SJSA1 (cell line): ENCODE measurements at places on chromosomes 11 and 22.

DNA sequence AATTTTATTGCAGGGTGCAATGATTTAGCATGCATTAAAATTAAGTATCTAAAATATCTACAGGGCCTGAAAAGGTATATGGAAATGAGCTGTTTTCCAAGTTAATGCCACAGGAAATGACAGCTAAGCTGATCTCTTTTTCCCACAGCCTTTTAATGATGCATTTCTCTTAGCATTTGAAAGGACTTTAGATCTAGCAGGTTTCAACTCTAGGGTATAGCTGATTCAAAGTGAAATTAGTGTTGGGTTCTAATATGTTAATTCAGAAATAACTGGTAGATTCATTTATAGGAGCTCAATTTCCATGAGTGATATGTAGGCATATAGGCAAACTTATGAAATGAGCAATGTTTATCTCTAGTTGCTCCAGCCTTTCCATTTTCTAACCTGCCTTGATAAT lies 274.2 kb downstream of the CASP12 start:
- DNase-seq = no peak

DNA sequence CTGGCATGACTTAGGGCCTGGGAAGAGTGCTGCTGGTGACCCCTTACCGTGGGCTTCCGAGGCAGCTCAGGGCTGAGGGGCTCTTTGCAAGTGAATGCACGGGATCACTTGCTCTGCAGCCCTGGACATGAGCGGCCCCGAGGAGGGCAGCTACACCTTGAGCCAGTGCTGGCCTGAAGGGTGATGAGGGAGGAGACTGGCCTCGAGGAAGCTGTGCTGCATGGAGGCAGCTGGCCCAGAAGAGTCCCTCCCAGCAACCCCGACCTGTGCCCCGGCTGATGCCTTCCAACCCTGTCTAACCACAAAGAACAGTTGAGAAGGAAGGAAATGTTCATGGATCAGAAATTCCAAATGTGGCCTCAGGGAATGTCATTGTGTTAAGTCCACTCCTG lies 45.2 kb downstream of the TBX1 start:
- DNase-seq = no peak

- no peak for DNase-seq
These were observed 138.0 kb upstream of the POU2AF2 start for GRCh38 chr11:111107501-111107900.

DNA sequence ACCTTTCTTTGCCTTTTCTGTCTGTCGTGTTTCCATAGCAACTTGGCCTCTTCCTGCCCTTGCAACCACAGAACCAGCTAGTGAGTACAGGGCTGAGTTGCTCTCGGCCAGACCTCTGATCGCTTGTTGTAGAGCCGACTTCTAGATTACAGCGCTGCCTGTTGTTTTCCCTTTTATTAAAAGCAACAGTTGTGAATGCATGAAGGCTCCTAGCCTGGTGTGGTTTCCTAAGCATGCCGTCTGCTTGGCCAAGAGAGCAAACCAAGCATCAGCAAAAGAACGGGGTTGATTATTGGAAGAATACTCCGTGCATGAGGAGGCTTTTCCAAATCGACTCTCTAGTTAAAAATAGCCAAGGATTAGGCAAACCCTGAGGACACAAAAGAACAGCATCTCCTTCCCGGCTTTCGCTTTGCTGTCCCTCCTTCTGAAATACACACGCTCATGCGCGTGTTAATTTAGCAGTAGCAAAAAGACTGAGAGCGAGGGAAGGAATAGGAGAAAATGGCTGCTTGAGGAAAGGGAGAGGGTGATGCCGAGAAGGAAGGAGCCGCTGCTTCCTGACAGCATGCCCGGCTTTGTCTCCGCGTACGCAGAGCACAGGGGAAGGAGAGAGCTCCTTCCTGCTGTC lies 71.5 kb upstream of the TTC12 start:
- DNase-seq = no peak

DNA sequence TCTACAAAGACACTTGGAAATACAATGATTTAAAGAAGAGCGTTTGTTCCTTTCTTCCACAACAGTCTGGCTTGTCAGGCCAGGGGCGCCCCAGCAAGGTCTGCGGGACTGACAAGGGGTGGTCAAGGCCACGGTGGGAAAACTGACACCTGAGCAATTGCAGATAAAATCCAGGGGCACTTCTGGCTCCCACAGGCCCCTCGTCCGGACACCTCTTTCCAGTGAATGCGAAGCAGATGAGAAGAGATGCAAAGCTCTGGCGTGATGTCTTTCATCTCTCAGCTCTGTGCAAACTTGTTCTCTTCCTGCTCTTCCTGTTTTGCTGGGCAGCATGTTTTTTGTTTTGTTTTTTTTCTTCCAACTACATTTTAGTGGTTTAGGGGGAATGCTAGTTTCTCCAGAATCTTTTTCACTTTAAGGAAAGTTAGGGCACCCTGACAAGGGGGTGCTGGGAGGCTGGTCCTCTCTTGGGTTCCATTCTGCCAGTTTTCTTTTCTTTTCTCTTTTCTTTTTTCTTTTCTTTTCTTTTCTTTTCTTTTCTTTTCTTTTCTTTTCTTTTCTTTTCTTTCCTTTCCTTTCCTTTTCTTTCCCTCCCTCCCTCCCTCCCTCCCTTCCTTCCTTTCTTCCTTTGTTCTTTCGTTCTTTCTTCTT lies 11.1 kb upstream of the CBX6 start:
- no peak for DNase-seq

- no peak for DNase-seq
These were observed 30.4 kb downstream of the NEAT1 start for GRCh38 chr11:65452806-65453490.
